T1000 (cell line): ENCODE measurements at places on chromosomes 5 and 9.

DNA sequence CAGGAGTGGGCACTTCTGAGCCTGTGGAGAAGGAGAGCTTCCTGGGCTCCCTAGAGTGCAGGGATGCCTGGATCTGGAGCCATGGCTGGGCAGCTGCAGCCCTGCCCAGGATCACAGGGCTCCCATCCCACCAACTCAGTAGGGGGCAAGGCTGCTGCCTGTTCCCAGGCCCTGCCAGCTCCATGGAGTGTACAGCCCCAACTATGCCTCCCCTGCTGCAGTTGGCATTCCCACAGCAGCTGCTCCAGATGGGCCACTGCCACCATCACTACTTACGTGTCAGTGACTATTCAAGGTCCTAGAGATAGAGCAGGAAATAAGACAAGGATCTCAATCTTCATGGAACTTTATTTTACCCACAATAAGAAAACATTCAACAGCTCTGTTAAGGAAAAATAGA is 107.1 kb upstream of the TNPO1 start:
- DNase-seq = no peak

- no peak for DNase-seq
Observed at GRCh38 chr5:96203761-96204160, 229.3 kb downstream of the PCSK1 start.

GRCh38 chr9:92501671-92502393 is 19.5 kb upstream of the ASPN start:
- DNase-seq = no peak

DNA sequence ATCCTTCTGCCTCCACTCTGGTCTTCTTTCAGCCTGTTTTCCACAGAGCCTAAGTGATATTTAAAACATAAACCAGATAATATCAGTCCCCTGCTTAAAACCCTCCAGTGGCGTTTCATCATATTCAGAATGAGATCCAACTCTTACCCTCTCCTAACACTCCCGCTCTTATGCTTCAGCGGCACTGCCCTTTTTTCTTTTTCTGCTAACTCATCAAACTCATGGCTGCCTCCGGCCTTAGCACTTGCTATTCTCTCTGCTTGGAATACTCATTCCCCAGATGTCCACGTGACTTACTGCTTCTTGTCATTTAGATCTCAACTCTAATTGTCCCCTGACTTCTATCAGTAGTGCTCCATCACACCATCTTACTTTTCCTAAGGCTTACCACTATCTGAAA is 73.6 kb downstream of the PIP5K1B start:
- no peak for DNase-seq

GRCh38 chr9:13083963-13084528 is 195.4 kb downstream of the MPDZ start:
- no peak for DNase-seq
